Pancreas (tissue), 10 donors: ENCODE measurements at places on chromosomes 3 and 15.

- no peak overlapping the region for H3K27ac ChIP-seq
- DNase-seq = no peak
- no peaks in the 10 kb centered on the region for H3K27me3 ChIP-seq
- no peak overlapping the region for H3K4me3 ChIP-seq
- no peaks in the 10 kb centered on the region for H3K36me3 ChIP-seq
Measured at GRCh38 chr3:170007031-170007663, 30.6 kb upstream of the GPR160 start.

GRCh38 chr3:168457954-168458539 lies 362.3 kb upstream of the GOLIM4 start:
- no peaks in the 10 kb centered on the region for H3K4me1 ChIP-seq
- DNase-seq = no peak
- H3K27me3 ChIP-seq = no peaks in the 10 kb centered on the region
- H3K4me3 ChIP-seq = no peak overlapping the region

DNA sequence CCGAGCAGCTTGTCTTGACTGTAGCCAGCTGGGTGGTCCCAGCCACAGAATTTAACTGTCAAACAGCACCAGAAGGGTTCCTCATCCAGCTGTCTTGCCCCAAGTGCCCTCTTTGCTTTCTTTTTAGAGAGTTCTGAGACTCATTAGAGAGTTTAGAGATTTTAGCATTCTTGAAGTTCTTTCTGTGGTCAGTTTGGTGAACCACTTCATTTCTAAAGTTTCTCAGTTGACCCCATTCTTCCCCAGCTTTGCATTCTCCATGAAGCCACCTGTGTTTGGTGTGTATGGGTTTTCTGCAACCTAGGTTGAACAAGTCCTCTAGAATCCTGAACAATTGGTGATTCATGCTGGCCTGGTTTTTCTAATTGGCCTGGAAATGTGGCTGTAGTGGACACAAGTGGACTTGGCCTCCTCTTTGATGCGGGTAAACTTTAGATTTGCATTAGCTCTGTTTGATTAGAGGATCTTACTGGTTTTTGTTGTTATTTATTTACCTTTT lies 33.7 kb downstream of the FLNB start:
- no peak overlapping the region for H3K4me3 ChIP-seq
- H3K27me3 ChIP-seq = no peaks in the 10 kb centered on the region
- peak overlapping the region; percentile 51 for H3K27ac ChIP-seq
- H3K4me1 ChIP-seq = peaks cover 10% of the 10 kb centered on the region
- no peaks in the 10 kb centered on the region for H3K36me3 ChIP-seq
- DNase-seq = no peak

GRCh38 chr15:81887912-81888311 lies 157.9 kb downstream of the MEX3B start:
- H3K27me3 ChIP-seq = no peaks in the 10 kb centered on the region
- H3K4me3 ChIP-seq = no peak overlapping the region
- H3K27ac ChIP-seq = no peak overlapping the region
- no peaks in the 10 kb centered on the region for H3K36me3 ChIP-seq
- DNase-seq = no peak
- H3K4me1 ChIP-seq = no peaks in the 10 kb centered on the region

DNA sequence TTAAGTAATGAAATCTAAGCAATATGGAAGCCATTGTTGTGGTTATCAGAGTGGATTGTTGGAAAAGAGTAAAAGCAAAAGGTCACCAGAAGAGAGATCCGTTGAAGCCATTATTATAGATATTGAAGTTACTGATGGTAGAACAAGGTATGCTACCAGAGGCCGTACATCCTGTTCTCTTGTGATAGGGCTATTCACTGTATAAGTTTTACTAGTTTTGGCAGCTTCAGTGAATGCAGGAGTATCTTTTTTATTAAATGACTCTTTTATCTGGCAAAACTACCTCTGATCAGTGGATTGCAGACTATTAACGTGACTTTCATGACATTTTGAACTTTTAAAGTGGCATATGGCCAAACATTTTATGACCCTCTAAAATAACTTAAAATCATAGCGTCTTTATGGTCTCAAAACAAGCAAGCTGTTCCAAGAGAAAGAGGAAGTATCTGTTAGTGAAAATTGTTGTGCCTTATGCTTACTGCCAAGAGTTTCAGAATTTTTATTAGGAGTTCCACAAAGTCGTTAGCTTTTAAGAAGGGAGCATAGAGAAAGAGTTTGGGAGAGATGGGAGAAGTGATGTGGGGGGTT lies 102.9 kb downstream of the LRRC49 start:
- H3K27me3 ChIP-seq = no peaks in the 10 kb centered on the region
- H3K4me1 ChIP-seq = no peaks in the 10 kb centered on the region
- H3K4me3 ChIP-seq = no peak overlapping the region
- no peaks in the 10 kb centered on the region for H3K36me3 ChIP-seq
- no peak for DNase-seq
